ENCODE measurements at places on chromosomes 12 and 14. TPM values are rescaled to one million over a fixed set of nuclear protein-coding genes. Genes with fewer than 3 reads are reported as not detected.
A peak's percentile ranks its signal among the peaks of the same experiment; 100 is the strongest.

- DNase-seq, result no peak
- no peaks in the 10 kb centered on the region for H3K36me3 ChIP-seq
- H3K27ac ChIP-seq, result no peak overlapping the region
- H3K4me3 ChIP-seq, result no peak overlapping the region
Observed at GRCh38 chr12:122932207-122932606, 34.1 kb downstream of the ABCB9 start.

- H3K36me3 ChIP-seq, result peaks cover 15% of the 10 kb centered on the region
- H3K27me3 ChIP-seq, result peaks cover 1% of the 10 kb centered on the region
- no peak for DNase-seq
Observed at GRCh38 chr14:23319746-23320583, 1.3 kb upstream of the PABPN1 start.

GRCh38 chr14:50067723-50068495 lies 48.5 kb downstream of the VCPKMT start:
- H3K27ac ChIP-seq, result peak overlapping the region; percentile 53
- H3K27me3 ChIP-seq, result no peaks in the 10 kb centered on the region
- no peak overlapping the region for H3K4me3 ChIP-seq
- H3K4me1 ChIP-seq, result peaks cover 75% of the 10 kb centered on the region

IFNG-AS1 gene
- total RNA-seq, result 1.1 TPM

P2RX2 gene
- not detected for total RNA-seq

- no peaks in the 10 kb centered on the region for H3K36me3 ChIP-seq
- no peak overlapping the region for H3K27ac ChIP-seq
- no peak overlapping the region for H3K4me3 ChIP-seq
- DNase-seq, result no peak
Observed at GRCh38 chr12:18753481-18754123, 15.7 kb downstream of the CAPZA3 start.

GRCh38 chr12:41277100-41277945 lies 89.2 kb downstream of the PDZRN4 start:
- no peak overlapping the region for H3K27ac ChIP-seq
- peak; percentile 9 for DNase-seq
- H3K4me3 ChIP-seq, result no peak overlapping the region
- H3K4me1 ChIP-seq, result no peaks in the 10 kb centered on the region

GLIPR1 gene
- total RNA-seq, result 5.8 TPM

DNA sequence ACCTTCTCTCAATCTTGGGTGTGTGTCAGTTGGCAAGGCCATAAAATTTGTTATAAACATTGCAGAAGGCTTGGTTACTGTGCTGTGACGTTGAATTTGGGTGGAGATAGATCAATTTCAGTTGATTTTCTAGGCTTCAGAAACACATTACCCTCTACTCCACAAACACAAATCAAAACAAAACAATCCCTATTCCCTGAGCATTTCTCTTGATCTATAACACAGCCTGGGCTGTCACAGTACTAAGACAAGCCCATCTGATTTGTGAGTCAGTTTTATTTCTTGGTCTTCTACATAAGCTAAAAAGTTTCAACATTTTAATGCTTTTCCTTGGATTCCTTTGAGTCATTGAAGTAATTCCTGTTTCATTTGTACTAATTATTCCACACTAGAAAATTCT lies 79.8 kb downstream of the PTPN11 start:
- no peaks in the 10 kb centered on the region for H3K27me3 ChIP-seq
- peaks cover 21% of the 10 kb centered on the region for H3K4me1 ChIP-seq
- H3K4me3 ChIP-seq, result no peak overlapping the region
- DNase-seq, result no peak
- peaks cover 46% of the 10 kb centered on the region for H3K36me3 ChIP-seq
- no peak overlapping the region for H3K27ac ChIP-seq

DNA sequence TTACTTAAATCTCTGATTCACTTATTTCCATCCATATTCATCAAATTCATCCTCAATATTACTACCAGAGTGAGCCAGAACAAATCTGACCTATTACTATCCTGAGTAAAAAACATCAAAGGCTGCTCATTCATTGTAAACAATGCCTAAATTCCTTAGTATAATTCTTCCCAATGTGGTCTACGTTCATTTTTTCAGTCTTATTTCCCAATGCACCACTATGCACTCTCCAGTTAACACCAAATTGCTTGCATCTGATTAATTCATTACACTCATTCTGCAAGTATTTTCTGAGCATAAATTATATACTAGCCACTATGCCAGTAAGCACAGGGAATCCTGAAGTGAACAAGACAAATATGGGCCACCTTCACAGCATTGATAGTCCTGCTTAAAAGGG lies 110.0 kb downstream of the EPS8 start:
- no peak overlapping the region for H3K27ac ChIP-seq
- H3K4me1 ChIP-seq, result no peaks in the 10 kb centered on the region
- H3K4me3 ChIP-seq, result no peak overlapping the region

DNA sequence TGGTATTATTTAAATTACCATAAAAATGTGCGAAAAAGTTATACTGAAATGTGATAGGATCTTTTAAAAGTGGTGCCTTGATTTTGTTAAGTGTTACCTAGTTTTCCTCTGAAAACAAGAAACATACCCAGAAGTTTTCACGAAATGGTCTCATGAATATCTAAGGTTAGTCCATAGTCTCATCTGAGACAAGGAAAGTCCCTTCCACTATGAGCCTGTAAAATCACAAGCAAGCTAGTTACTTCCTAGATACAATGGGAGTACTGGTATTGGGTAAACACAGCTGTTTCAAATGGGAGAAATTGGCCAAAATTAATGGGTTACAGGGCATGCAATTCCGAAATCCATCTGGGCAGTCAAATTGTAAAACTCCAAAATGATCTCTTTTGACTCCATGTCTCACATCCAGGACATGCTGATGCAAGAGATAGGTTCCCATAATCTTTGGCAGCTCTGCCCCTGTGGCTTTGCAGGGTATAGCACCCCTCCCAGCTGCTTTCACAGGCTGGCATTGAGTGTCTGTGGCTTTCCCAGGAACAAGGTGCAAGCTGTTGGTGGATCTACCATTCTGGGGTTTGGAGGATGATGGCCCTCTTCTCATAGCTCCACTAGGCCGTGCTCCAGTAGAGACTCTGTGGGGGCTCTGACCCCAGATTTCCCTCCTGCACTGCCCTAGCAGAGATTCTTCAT lies 271.4 kb downstream of the NAV3 start:
- H3K4me1 ChIP-seq, result no peaks in the 10 kb centered on the region
- H3K4me3 ChIP-seq, result no peak overlapping the region
- DNase-seq, result no peak
- H3K27ac ChIP-seq, result no peak overlapping the region

DNA sequence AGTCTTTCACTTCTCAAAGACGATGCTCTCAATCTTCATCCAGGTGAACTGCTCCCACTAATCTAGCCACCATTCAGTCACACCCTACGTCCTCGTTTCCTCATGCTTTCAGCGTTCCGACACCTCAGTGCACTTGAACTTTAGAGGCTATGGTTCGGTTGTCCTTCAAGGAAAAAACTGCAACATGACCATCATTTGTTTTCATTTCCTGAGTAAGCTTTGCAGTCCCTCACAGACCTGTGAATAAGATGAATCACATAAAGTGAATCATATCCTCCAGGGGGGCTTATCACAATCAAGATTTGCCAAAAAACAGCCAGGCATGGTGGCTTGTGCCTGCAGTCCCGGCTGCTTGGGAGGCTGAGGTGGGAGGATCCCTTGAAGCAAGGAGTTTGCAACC lies 80.2 kb downstream of the TMCC3 start:
- H3K27ac ChIP-seq, result no peak overlapping the region
- no peak overlapping the region for H3K4me3 ChIP-seq
- no peaks in the 10 kb centered on the region for H3K4me1 ChIP-seq
- peaks cover 18% of the 10 kb centered on the region for H3K27me3 ChIP-seq
- H3K36me3 ChIP-seq, result no peaks in the 10 kb centered on the region

NOS1 gene
- not detected for total RNA-seq

GRCh38 chr14:58061581-58061980 lies 90.4 kb downstream of the ARMH4 start:
- H3K4me1 ChIP-seq, result no peaks in the 10 kb centered on the region
- no peak for DNase-seq
- peaks cover 3% of the 10 kb centered on the region for H3K27me3 ChIP-seq
- no peak overlapping the region for H3K4me3 ChIP-seq

DNA sequence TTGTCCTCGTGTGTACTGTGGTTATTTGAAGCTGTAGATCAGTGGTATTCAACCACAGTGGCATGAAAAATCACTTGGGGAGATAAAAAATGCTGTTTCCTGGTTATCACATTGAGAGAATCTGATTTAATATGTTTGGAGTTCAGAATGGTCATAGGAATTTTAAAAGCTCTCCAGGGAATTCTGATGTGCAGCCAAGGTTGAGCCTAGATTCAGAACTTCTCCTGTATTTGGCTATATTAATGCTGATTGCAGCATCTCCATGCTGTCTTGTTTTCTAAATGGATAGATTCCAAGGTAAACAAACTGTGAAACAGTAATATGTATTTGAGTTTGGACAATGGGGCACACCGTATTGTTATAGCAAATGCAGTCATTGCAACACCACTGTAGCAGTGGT lies 982.2 kb upstream of the FBXO33 start:
- no peaks in the 10 kb centered on the region for H3K27me3 ChIP-seq
- H3K36me3 ChIP-seq, result no peaks in the 10 kb centered on the region
- no peak overlapping the region for H3K4me3 ChIP-seq
- no peak overlapping the region for H3K27ac ChIP-seq
- DNase-seq, result no peak
- H3K4me1 ChIP-seq, result no peaks in the 10 kb centered on the region

DNA sequence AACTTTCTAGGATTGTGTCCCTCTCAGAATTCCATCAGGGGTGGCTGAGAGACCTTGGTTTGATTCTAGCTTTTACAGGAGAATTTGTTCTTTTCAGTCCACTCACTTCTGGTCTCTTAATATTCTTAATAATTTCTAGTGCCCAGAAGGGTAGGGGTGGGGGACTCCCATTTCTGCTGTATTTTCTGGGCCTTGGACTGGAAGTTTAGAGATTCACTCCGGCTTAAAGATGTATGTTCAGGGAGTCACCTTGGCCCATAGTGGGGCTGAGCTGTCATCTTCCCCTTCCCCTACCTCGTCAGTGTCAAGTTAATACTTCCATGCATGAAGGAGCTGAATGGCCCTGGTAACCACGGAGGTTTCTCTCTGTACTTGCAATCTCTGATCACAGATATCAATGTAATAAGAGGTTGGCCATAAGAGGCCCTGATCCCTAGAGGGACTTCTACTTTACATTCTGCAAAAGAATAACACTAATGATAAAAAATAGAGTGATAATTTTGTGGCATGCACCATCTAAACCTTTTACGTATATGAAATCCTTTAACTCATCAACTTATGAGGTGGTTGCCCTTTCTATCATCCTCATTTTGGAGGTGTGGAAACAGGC lies 6.7 kb downstream of the KRT81 start:
- no peak overlapping the region for H3K27ac ChIP-seq
- no peak for DNase-seq
- H3K4me1 ChIP-seq, result no peaks in the 10 kb centered on the region

GRCh38 chr12:42785944-42786343 lies 196.4 kb upstream of the PRICKLE1 start:
- no peak for DNase-seq
- H3K27me3 ChIP-seq, result no peaks in the 10 kb centered on the region
- H3K36me3 ChIP-seq, result no peaks in the 10 kb centered on the region
- H3K4me3 ChIP-seq, result no peak overlapping the region

FOXN3 gene
- total RNA-seq, result 59.1 TPM

DNA sequence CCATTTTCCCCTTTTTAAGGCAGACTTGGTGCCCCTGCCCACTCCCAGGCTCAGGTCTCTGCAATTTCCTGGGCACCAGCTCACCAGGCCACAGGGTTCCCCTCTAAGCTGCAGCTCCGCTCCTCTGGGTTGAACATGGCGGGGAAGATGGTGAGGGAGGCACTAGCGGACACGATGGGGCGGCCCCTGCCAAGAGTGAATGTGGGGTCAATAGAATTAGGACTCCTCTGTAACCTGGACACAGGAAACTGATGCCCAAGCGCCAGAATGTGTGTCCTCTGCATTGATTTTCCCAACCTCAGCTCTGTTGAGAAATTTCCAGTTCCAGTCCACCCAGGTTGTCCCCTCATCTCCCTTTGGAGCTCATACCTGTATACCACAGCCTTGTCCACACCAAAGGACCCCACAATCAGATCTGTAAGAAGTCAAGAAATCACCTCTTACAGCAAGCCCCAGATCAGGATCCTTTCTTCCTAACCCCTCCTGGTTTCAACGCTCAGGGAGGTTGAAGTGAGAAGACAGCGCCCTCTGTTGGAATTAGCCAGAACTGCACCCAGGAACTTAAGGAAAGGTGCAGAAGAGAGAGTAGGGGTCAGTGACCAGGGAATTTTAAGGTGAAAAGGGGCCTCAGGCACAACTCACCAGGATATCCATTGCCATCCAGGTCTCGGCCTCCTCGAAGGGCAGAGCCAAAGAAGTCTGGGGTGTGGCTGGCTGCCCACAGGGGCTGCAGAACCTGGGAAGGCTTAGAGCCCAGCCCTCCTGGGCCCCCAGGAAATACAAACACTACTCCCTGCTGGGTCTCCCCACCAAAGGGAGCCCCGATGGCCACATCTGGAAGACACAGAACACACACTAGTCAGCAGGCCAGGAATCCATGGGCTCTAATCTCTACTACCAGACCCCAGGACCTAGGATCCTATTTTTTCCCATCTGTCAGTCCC lies 14.7 kb downstream of the ITGA5 start:
- H3K27ac ChIP-seq, result peak overlapping the region; percentile 58
- H3K4me1 ChIP-seq, result peaks cover 15% of the 10 kb centered on the region
- H3K27me3 ChIP-seq, result no peaks in the 10 kb centered on the region
- peak; percentile 72 for DNase-seq
- peaks cover 51% of the 10 kb centered on the region for H3K36me3 ChIP-seq

- H3K4me1 ChIP-seq, result no peaks in the 10 kb centered on the region
- no peak overlapping the region for H3K27ac ChIP-seq
- no peak overlapping the region for H3K4me3 ChIP-seq
- no peak for DNase-seq
Observed at GRCh38 chr14:90545966-90546751, 149.3 kb downstream of the CALM1 start.

GRCh38 chr12:72521326-72521725 lies 249.2 kb downstream of the TRHDE start:
- no peaks in the 10 kb centered on the region for H3K36me3 ChIP-seq
- no peak overlapping the region for H3K4me3 ChIP-seq
- no peaks in the 10 kb centered on the region for H3K4me1 ChIP-seq
- no peaks in the 10 kb centered on the region for H3K27me3 ChIP-seq
- DNase-seq, result no peak
- no peak overlapping the region for H3K27ac ChIP-seq

DNA sequence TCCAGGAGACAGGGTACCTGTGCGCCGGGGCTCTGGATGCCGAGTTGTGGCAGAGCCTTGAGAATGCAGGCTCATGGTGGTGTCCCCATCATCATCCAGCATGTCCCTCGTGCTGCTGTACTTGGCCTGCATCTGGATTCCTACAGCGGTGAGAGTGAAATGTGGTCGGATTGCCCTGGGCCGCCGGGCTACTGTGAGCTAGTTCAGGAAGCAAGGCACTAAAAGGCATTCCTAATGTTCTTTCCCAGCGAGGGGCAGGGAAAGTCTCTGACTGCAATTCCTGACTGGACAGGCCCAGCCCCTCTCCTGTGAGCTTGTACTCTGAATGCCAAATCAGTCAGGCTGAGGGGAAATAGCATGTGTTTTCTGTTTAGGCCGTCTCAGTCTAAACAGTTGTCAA lies at the start of gene CLEC1A:
CLEC1A (minus strand) TSS at position 195 of the 400 bp plus-strand sequence; CDS start at position 132, 63 bp downstream.
- H3K27me3 ChIP-seq, result peaks cover 10% of the 10 kb centered on the region
- DNase-seq, result no peak
- H3K27ac ChIP-seq, result no peak within 1 kb of the TSS
- no peaks in the 10 kb centered on the region for H3K4me1 ChIP-seq
- no peak within 1 kb of the TSS for H3K4me3 ChIP-seq

GRCh38 chr14:58942516-58942915 lies 246.0 kb upstream of the DAAM1 start:
- no peak overlapping the region for H3K27ac ChIP-seq
- H3K4me1 ChIP-seq, result no peaks in the 10 kb centered on the region

- no peak for DNase-seq
- peaks cover 7% of the 10 kb centered on the region for H3K27me3 ChIP-seq
- no peaks in the 10 kb centered on the region for H3K4me1 ChIP-seq
Observed at GRCh38 chr14:90242444-90242843, 13.9 kb upstream of the PSMC1 start.

All from activated CD4-positive, alpha-beta memory T cell treated with anti-CD3 and anti-CD28 coated beads for 36 hours (primary cell).